ENCODE measurements at places on chromosomes 7 and 10.

DNA sequence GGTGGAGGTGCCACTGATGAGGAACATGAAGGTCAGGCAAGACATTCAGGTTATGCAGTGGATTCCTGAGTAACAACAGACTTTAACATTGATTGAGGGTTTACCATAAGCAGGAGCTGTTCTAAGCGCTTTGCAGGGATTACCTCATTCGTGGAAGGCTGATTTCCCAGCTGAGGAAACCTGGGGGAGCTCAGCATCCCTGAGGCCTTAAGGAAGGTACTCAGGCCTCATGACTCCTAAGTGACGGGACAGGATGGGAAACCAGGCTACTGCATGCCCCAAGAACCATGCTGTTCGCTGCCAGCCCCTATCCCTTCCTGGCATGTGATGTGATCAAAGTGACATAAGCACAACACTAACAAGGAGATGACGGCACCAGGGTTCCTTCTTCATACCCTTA, 143.6 kb upstream of the NFE2L3 start:
- DNase-seq, result no peak

DNA sequence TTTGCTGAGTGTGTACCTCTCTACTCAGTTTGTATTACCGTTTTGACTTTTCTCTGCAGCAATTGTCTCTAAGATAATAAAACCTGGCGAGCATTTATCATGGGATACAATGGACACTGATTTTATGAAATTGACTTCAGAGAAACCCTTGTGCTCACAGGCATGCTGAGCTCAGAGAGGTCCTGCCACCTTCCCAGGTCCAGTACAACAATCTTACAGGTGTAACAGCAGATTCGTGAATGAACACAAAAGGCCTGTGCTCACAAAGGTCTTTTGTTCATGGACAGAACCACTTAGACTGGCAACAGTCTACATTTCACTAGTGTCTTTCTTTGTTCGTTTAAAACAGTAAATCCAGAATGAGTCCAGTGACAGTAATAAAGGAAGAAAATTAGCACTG, 43.2 kb downstream of the HECW1 start:
- DNase-seq, result no peak

DNA sequence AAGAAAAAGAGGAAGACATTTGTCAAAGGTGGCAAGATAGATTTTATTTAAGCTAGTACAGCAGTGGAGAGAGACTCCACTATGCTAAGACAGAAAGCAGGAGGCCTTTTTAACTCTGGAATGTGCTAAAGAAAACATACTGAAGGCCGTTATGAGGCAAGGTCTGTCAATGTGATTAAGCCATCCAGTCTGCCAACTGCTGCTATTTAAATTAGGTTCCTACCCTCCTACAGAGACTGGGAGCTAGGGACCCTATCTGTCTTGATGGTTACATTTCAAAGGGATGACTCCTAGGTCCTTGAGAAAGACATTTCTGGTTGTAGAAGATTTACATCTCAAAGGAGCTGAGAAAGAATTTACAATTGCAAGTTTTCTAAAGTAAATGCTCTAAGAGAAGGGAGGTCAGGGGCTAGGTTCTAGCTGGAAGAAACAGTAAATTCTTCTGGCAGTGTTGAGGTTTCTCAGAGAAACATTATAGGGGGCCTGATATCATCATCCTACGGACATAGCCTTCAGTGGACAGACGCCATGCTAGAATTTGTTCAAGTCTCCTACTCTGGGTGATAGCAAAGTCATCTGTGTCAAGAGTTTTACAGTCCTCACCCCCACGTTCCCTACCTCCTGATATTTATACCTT, 211.6 kb downstream of the PHF14 start:
- DNase-seq, result no peak

DNA sequence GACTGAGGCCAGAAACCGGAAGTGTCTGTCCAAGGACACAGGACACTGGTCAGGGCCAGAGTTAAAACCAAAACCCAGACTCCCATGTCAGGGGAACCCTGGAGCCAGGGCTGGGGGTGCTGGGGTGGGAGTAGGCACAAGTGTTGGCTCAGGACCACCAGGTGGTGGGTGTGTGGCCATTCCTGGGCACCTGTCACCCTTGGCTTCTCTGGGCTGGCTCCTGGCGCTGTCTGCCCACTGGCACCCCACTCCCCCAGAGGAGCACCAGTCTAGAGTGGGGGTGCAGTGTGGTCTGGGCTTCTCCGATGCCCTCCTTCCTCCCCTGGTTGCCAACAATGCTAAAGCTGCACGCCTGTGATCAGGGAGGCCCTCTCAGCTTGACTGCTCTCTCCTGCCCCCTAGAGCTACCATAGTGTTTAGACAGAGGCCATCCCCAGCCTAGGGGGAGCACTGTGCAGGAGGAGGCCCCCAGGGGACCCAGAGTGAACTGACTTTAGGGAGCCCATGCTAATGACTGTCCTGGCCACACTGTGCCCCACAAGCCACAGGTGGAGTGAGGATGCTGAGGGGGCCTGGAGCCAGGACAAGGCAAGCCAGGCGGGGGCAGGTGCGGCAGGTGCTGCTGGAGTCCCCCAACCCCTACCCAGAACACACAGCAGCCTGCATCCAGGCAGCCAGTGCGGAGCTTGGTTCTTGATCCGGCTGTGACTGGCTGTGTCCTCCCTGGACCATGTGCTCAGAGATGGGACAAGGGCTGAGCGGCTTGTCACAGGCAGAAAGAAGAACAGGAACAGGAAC, 11.0 kb downstream of the RASGEF1A start:
- DNase-seq, result no peak

GRCh38 chr10:79282388-79282787, 64.9 kb upstream of the PPIF start:
- DNase-seq, result no peak

DNA sequence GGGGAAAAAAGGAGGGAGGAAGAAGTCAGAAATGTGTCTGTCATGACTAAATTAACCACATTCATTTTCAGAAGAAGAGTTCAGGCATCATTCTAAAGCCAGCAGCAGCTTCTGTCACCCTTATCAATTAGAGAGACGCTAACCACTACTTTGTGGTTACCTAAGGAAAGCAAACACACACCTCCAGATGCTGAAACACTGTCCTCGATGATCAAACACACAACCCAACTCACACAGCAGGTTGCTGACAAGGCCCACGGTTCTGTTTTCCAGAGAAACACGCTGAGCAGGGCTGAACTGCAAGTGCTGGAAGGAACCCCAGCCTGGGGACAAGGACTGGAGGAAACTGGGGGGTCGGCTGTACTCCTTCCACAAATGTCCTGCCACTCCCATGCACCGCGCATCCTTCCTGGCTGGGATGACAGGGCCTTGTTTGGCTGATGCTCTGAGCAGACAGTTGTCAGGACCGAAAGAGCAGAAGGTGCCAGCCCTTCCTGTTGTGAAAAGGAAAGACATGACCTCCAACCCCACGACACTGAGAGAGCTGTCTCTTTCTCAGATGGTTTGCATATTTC, 36.6 kb downstream of the PRKCQ start:
- no peak for DNase-seq

DNA sequence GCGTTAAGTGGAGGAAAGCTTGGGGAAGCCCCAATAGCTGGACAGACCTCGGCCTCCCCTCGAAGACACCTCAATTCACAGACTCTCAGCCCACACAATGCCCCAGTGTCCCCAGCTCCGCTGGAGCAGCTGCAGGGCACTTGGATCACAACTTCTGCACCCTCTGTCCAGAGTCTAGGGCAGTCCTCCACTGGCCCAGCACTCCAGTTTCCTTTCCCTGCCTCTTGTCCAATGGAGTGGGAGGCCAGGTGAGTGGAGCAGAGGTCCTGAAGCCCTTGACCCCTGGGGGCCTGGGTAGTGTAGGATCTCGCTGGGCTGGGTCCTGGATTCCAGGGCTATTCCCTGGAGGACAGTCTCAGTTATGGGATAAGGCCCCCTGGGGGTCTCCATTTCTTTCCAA, 11.9 kb downstream of the SFRP5 start:
- no peak for DNase-seq

DNA sequence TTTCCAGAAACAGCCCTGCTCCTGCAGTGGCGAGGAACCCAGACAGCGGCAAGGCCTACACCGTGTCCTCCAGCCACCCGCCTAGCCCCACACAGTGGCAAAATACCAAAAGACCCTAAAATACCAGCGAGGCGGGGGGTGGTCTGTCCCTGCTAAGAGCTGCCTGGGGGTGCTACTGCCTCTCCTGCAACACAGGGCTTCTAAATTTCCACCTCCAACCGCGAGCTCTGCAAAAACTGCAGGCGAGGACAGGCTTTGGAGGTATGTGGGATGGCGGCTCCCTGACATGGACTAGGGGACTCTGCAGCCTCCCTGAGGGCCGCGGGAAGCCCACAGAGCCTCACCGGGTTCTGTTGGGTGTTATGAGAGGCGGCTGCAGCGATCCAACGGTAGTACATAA, 122.3 kb downstream of the WDR37 start:
- no peak for DNase-seq

GRCh38 chr7:5429857-5430611, 6.4 kb upstream of the TNRC18 start:
- peak; percentile 59 for DNase-seq

GRCh38 chr10:60390224-60390626, 550 bp upstream of the ANK3 start:
- no peak for DNase-seq

GRCh38 chr7:6268907-6269306, 3.5 kb downstream of the CYTH3 start:
- DNase-seq, result no peak

- DNase-seq, result no peak
Observed at GRCh38 chr7:117085275-117085674, 132.0 kb downstream of the ST7 start.

GRCh38 chr7:156423876-156424275, 216.7 kb upstream of the RNF32 start:
- DNase-seq, result no peak

DNA sequence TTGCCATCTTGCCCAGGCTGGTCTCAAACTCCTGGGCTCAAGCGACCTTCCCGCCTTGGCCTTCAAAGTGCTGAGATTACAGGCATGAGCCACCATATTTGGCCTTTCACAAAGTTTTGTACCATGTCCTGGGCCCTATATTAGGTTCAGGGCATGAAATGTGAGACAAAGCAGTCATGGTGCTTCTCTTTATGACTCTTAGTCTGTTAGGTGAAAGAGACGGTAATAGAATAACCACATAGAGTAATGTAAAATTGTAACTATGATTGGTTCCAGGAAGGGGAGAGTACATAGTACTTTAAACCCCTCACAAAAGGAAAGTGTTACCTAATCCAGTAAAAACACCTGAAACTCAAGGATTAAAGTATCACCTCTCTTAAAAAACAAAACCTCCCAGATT, 144.7 kb downstream of the SPAG6 start:
- DNase-seq, result no peak

GRCh38 chr10:103786020-103786419, 69.4 kb downstream of the SH3PXD2A start:
- no peak for DNase-seq

- peak; percentile 12 for DNase-seq
Observed at GRCh38 chr7:85595750-85596178, 408.9 kb upstream of the SEMA3D start.

- peak; percentile 52 for DNase-seq
Observed at GRCh38 chr10:52706332-52707070, 66.1 kb downstream of the MBL2 start.

DNA sequence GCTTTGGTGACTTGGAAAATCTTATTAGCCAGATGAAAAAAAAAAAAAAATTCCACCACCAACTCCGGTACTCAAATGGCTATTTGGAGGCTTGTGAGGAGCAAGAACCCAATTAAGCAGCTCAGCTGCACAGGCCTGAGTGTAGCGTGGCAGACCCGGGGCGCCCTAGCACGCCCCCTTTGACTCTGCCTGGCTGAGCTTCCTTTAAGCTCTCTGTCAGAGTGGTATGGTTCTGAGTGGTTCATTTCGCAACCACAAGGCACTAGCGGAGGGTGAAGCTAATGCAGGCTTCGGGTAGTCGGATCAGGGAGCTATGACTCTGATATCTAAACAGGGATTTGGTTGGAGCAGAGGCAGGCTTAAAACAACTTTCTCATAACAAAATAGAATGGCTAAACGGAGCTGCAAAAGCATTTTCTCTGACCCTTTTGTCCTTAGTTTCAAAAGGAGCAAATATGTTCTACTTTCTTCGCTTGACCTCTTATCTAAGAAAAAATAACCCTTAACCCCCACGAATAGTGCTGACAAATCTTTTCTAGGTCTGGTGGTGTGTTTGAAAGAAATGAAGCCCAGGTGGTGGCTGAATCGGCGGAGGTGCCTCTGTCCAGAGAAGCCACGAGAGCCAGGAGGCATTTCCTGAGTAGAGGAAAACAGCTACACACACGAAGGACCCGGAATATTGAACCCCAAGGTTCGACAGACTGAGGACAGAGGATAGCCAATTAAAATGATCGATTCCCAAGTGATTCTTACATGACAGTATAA, 285.4 kb upstream of the GLI3 start:
- DNase-seq, result peak; percentile 45

- DNase-seq, result no peak
Observed at GRCh38 chr7:21361413-21362125, 66.3 kb upstream of the SP4 start.

DNA sequence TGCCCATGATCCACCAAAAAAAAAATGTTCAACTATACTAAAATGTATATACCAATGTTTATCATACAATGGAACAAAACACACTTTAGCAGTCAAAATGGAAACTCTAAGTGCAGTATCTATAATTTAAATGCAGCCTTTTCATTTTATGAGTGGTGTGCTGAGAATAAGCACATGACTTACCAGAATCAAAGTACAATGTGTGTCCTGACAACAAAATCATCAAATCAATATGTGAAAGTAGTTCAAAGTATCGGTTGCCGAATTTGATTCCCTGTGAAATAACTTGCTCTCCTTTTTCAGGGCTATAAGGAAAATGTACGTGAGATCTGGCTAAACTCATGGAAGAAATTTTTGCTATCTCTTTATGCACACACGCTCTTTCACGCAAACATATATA, 16.9 kb upstream of the KIF5B start:
- DNase-seq, result no peak

DNA sequence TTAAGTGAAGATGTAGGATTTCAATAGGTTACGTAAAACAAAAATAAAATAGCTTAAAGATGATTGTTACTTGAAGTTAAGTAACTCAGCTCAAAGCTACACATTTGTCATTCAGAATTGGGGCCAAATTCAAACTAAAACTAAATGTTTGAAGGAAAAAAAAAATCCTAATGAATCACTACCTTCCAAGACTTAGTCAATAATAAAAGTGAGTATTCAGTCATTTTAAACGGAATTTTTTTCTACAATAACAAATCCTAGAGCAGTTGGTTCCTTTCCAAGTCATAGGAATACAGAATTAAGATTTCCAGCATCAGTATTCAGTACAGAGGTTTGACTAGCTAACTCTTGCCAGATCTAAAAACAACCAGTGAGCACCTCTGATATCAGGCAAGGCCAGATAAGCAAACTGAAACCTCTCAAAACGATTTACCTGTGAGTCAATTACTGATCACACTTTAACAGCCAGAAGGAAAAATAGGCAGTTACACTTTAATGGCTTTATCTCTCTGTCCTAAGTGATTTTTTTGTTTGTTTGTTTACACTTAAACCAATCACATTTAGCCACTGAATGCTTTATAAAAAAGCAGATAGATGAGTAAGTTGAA, 669.8 kb upstream of the ANKRD30A start:
- DNase-seq, result no peak
